ENCODE measurements at places on chromosomes 7 and 10.

DNA sequence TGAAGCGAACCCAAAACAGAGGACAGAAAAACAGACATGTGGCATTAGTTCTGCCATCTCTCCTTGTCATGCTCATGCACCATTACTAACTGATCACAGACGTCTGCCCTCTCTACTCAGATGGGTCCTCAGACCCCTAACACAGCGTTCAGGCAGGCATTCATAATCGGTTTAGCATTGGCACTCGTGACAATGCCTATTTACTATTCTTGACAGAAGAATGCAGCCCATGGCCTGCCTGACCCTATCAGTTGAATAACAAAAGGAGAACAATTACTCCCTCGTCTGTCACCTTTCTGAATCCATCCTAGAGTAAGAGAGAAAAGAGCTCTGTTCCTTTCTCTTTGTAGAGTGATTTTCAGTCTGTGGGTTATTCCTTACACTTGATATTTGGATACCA lies 194.6 kb upstream of the PHYHIPL start:
- no peak for DNase-seq

DNA sequence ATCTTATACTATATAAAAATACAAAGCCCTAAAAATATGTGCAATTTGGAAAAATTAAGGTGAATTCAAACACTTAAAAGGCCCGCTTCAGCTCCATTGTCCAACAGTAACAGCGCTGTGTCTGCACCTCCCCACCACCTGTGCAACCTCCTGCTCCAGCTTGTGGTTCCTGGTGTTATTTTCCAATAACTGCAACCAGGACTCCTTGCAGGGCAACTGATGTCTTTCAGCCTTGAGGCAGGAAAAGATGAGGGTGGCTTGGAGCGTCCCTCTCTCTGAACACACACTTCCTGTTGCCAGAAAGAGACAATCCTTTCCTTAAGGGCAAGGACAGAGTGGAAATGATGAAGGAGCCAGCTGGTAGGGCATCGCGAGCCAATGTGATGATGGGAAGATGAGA lies 336.0 kb downstream of the GLRX3 start:
- DNase-seq: no peak

- no peak for DNase-seq
Measured at GRCh38 chr10:50635286-50635685, 11.5 kb upstream of the SGMS1 start.

GRCh38 chr7:140165422-140165821 lies 11.4 kb downstream of the KDM7A start:
- no peak for DNase-seq

DNA sequence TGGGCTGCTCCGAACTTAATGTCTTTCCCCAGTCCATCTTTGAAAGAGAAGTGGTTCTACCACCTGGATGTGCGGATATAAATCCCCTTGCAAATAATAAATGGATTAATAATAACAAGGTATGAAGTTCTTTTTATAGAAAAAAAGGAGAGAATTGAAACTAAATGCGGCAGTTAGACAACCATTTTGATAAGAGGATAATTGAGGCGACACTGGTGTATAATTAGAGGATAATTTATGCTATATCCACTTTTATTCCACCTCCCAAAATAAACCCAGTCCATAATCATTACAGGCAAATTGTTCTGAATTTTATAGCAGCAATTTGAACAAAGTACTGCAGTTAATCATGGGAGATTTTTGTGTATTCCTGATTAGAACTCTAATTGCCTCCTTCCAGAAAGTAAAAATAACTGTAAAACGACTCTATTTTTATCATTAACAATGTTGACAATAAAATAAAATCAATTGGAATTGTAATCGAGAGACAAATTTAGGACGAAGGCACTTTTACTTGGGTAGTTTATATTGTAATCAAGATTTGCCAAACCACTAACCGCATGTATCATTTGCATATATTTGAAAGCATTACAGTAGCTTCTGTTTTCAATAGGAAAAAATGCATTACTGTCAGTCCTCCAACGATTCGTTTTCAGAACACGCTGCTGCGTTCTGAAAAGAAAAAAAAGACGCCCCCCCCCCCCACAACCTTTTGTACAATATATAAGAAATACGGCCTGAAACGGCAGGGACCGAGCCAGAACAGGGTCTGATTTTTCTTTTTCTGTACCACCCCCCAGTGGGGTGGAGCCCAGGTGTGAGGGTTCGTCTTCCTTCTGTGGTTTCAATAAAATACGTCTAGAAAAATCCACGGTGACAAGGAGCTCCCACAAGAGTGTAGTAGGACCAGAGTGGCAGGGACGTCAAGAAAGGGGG lies 838 bp upstream of the DLX6 start:
- no peak for DNase-seq

- DNase-seq: no peak
Measured at GRCh38 chr10:78889536-78890063, 179.2 kb upstream of the ZMIZ1 start.

DNA sequence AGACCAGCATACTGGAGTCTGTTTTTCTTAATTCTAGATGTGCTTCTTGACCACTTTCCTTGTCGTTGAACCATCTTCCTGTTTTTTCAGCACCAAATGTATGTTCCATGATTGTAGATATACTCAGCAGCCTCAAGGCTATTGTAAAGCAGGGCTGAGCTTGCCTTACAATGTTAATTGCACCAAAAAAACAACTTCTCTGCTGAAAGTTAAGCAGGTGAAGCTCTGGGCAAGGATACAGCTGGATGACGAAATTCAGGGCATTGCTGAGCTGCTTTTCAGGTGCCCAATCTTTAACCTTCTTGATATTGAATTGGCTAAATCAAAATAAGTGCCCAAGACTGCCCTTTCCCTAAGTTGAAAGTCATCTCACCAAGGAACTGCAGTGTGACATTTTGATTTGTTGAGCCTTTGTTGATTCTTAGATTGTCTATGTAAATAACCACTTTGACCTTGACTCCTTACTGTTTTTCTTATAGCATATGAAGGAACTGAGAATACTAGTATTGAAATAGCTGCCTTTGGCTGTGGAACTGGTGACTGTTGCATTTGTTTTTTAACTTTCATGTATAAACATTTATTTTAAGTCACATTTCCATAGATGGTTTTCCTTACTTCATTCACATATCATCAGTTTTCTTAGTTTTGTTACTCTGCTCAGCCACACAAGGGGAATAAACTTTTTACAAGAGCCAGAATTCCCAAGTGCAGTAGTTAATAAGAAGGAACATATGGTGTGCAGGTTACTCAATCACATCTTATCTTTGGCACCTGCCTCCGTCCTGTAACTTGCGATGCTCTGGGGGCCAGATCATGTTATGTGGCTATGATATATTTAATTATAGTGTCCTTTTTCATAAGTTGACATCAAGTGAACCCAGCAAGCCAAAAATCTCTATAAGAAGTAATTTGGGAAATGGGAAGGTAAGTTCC lies 3.1 kb downstream of the AHCYL2 start:
- no peak for DNase-seq

- no peak for DNase-seq
Measured at GRCh38 chr7:92778972-92779371, 57.4 kb downstream of the CDK6 start.

- no peak for DNase-seq
Measured at GRCh38 chr10:114802177-114802576, 19.4 kb upstream of the FHIP2A start.

DNA sequence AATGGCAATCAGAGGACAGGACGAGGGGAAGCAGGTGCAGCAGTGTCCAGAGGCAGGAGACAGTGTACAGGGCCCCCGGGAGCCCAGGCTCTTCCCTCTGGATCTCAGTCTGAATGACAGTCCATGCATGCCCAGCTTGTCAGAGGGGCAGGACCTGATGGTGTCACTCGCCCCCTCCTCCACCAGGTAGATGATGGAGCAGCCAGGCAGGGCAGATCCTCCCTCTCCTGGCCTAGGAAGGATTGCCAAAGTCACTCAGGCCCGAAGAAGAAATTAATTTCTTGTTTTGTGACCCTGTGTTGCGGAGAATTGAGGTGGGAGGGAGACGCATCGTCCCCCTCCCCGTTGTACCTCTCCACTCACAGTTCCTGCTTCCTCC lies 4.0 kb downstream of the VSTM4 start:
- no peak for DNase-seq

DNA sequence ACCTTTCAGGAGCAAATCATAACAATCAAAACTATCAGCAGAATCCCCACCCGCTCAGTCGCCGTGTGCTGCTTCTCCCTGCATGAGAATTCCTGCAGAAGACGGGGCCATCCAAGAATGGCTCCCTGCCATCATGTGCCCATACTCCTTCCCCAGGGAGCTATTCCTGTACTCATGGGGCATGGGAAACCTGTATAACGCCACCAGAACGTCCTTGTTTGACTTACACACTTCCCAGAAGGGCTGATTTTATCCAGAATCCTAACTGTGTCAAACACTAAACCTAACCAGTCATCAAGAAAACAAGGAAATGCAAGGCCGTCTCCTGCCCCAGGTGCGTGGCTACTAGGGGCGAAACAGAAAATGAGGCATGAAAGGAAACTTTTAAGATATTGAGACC lies 16.0 kb downstream of the DIP2C start:
- DNase-seq: no peak

GRCh38 chr10:18332048-18332447 lies 191.8 kb downstream of the CACNB2 start:
- DNase-seq: no peak

DNA sequence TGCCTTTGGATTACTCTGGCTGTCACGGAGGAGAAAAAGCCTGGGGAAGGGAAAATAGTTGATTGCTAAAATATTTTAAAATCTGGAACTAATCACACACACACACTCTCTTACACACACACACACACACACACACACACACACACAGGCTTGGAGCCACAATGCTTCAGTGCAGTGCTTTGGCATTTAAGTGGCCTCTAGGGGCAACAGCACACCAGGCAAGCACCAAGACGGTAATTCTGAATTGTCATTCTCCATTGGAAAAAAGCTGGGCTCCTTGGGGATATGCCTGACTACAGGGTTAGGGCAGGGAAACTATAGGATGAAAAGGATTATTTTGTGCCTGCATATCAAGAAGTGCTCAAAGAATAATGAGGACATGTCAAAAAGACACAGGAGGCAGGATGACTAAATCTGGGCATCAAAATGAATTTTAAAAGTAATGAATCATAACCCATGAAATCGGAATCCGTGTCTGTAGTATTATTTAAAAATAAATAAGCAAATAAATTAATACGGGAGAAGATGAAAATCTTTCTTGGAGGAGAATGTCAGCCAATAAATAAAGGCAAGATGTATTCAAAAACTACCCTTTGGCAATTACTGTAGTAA lies 30.4 kb upstream of the DDC start:
- no peak for DNase-seq

DNA sequence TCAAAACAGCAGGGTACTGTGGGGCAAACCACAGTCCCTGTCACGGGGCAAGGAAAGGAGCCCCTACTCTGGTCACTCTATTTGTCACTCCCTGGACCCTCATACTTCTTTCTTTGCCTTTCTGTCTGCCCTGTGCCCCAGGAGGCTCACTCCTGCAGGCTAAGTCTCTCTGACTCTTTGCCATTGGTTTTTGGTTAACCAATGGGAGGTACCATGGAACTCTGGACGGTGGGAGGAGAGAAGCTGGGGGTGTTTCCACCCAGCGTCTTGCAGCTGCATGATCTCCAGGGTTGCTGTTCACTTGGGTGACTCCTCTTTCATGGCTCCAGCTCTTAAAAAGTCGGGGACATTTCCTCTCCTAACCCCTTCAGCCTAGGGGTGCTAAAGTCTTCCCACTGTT lies 15.4 kb upstream of the EIF5AL1 start:
- DNase-seq: no peak

- no peak for DNase-seq
Measured at GRCh38 chr10:90412582-90412981, 445.3 kb downstream of the HTR7 start.

All from effector CD8-positive, alpha-beta T cell (primary cell).